Lower leg skin (tissue), 4 donors: ENCODE measurements at places on chromosomes 2 and 18. TPM values are rescaled to one million over a fixed set of nuclear protein-coding genes. Genes with fewer than 3 reads are reported as not detected.

DNA sequence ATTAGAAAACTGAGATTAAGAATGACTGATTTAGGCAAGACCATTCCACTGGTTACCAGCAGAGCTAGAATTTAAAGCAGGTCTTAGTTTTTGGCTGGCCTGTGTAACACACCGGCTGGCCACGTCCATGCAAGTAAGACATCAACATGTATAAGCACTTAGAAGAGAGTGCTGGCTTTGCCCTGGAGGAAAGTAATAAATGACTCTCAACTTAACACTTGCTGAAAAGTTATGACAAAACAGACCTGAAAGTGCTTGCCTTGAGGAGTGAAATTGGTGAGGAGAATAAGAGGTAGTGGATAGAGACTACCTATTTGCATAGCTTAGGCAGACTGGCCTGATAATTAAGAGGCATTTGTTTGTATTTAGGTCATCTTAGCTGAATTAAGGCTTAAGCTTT, 165.7 kb upstream of the KCNJ3 start:
- DNase-seq: no peak

- DNase-seq: no peak
These were observed 2.9 kb upstream of the EN1 start for GRCh38 chr2:118850168-118850900.

- no peak for DNase-seq
These were observed 9.7 kb upstream of the WNT10A start for GRCh38 chr2:218870984-218871344.

DNA sequence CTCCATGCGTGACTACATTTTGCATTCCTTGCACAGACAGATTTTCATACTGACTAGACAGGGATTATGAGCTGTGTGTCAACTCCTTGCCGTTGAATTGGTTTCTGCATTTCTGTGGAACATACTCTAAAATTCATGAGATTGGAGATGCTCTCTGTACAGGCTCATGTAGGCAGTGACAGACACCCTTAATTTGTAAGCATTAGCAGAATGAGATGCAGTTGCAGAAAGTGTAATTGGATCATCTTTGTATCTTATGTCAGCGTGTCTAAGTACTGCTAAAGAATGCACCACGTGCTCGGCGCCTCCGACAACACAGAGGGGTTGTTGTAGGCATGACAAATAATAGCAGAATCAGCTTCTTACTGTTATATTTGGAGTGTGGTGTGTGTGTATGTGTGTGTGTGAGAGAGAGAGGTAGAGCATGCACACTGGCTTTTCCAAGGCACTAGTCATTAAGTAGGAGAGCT, 212.4 kb downstream of the CMPK2 start:
- no peak for DNase-seq

GRCh38 chr2:238518821-238519186, 92.1 kb downstream of the ASB1 start:
- DNase-seq: no peak

DNA sequence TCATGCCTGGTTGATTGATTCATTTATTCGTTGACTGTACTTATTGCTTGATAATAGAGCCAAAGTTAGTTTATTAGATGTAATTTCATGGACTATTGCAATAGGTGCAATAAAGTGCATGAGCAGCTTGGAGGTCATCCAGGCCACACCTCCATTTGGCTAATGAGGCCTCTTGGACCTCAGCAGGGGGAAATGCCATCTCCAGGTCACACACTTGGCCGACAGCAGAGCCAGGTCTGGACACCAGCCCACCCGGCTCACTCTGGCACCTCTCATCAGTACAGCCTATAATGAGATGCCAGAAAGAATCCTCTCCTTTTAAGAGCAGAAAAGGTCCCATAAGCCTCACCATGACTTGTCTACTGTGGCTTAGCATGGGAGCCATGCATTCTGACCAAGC, 71.2 kb upstream of the AFF3 start:
- DNase-seq: peak; percentile 37

GRCh38 chr2:181697571-181697970, 17.3 kb upstream of the NEUROD1 start:
- DNase-seq: no peak

DNA sequence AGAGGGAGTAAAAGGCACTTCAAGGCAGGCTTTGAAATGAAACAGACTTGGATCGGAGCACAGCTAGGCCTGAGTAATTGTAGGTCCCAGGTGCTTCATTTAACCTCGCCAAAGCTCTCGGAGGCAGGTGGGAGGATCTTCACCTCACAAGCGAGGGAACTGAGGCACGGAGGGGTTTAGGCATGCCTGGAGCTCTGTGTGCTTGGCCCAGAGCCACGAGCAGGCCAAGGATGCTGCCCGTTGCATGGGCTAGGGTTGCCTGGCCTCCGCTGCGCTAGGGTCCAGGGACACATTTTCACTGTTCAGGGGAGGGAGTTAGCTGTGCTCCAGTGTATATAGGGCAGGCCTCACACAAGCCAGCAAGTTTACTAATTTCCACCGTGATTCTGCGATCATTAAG, 11.2 kb downstream of the TMEM37 start:
- no peak for DNase-seq

DNA sequence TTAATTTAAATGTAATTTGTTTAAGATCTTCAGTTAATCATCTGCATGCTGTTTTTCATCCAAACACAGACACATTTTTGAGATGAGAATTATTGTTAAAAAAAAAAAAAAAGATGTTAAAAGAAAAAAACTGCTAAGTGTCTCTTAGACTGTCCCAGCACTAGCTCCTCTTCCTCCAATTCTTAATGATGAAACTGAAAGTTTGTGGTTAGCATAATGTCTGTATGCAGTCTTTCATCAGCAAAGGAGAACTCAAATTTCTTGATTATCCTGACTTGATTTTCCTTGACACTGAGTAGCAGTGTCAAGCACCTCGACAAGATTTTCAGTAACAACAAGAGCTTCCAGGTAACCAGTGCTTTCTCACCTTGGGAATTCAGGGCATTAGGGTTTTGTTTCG, 274.4 kb downstream of the LRRTM1 start:
- no peak for DNase-seq

- DNase-seq: no peak
These were observed 50.9 kb upstream of the MAPK4 start for GRCh38 chr18:50509012-50509411.

DNA sequence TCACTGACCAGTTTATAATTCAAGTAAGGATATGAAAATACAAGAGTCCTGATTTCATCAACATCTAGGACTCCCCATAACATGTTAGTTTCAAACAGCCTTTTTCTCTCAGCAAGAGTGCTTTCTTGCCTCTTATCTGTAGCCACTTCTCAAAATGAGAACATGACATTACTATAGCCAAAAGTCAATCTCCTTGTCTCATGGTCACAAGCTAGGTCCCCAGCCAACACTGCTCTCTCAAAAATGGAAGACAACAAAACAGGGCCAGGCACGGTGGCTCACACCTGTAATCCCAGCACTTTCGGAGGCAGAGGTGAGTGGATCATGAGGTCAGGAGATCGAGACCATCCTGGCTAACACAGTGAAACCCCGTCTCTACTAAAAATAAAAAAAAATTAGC, 15.8 kb downstream of the CLASP1 start:
- no peak for DNase-seq

DNA sequence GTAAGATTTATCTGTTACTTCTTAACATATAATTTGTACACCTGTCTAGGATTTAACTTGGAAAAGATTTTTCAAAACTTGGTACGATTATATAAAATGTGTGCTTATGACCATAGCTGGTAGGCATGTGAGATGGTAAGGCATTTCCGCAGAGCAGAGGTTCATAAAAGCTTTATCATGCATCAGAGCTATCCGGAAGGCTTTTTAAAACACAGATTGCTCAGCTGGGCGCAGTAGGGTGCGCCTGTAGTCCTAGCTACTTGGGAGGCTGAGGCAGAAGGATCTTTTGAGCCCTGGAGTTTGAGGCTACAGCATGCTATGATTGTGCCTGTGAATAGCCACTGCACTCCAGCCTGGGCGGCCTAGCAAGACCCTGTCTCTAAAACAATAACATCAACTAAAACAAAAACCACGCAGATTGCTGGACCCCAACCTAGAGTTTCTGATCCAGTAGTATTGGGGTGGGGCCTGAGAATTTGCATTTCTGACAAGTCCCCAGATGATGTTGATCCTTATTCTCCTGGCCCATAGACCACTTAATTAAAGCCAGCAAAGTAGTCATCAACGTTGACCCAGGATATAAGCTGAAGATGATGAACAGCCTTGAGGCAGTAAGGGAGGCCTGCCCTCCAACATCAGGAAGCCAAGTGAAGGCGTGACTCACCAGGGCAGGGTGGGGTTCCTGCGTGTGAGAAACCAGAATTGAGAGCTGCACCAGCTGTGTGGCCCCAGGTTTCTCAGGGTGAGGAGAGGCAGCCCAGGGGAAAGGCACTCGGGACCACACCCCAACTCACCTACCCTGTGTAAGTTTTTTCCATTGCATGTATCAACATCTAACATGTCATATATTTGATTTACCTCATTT, 21.6 kb upstream of the SLC20A1 start:
- DNase-seq: peak; percentile 90

- DNase-seq: peak; percentile 76
These were observed 138.7 kb upstream of the CTDP1 start for GRCh38 chr18:79540904-79541282.

GRCh38 chr2:100754951-100755350, 65.0 kb upstream of the NPAS2 start:
- no peak for DNase-seq

DNA sequence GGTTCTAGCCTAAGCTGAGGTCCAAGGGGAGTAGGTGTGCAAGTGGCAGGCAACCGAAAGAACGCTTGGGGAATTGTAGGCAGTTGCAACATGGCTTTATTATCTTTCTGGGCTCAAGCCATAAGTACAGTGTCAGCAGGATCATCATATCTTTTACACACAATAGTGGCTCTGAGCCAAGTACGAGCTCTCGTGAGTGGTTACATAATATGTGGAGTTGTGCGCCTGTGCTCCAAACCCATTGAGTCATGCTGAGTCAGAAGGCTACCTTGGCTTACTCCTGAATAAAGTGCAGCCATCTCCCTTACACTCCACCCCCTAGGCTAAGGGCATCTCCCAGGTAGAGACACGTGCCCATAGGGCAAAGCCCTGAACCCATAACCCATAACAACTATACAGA, 233.9 kb downstream of the SATB2 start:
- DNase-seq: no peak

DNA sequence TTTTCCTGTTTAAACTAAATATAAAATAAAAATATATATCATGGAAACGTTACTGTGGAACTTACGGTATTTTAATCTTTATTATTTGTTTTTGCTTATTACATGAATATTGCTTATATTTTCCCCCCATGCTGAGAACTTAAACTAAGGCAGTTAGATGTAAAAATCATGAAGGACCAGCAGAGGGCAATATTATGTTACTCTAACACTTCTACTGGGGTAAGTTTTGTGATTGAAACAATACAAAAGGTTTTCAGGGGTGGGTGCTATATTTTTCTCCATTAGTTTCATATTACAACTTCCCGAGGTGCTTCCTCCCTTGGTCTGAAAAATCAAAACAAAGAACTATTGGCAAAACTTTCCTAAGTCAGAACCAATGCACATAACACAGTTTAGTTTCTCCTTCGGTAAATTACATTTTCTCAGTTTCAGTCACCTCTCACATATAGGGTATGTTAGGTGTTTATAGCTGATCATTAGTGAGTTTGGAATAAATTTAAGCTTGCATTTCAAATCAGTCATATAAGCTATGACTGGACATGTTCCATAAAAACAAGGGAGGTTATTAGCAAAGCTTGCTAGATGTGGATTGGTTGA, 54.8 kb downstream of the ZNF407 start:
- DNase-seq: no peak

DNA sequence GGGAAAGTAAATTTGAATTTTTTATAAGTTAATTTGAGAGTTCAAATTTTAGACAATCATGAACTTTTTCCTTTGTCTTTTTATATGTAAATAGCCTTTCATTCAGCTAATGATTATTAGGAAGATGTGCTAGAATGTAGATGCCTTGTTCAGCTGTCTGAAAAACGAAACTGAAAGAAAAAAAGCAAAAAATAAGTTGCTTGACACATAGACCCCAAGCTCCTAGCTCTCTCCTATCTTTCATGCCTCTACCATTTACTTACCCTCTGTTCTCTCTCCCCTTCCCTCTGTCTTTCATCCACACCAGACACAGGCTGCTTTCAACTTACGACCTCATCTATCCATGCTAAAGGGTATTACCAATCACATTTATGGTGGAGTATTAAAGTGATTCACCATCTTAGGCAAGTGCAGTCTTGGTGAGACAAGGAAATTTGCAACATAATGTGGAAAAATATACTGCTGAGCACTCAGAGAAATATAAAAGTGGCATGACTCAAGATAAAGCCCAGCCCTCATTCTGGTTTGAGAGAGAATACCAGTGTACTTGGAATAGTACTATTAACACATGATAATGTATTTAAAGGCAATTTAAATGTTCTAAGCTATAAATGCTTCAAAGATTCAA, 425.6 kb downstream of the SUCLG1 start:
- DNase-seq: no peak

DNA sequence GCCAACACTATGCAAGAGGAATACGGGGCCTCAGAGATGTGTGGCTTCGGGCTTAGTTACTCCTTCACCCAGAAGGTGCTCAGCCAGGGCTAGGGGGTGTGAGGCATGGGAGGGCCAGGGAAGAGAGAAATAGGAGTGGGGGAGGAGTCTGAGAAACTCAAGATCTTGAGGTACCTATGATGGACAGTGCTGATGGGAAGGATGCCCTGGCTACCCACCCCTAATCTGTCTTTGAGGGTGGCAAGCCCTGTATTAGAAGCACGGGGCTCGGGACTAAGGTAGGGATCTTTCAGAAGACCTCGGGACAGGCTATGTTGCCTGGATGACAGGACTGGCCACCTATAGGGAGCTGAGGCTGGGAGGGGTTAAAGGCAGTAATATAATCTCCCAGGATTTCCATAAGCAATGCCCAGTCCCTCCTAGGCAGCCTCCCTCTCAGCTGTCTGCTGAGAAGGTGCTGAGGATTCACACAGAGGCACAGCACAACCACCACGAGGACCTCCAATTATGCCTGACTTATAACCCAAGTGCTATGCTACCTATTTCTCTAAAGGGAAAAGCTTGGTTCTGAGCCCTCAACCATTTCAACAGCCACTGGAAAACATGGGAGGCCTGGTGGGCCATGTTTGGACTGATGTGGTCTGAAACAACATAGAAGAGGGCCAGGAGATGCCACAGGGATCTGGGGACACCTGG, 23.3 kb downstream of the MTHFD2 start:
- DNase-seq: no peak

GRCh38 chr2:156472686-156473085, 36.5 kb downstream of the GPD2 start:
- DNase-seq: no peak

GRCh38 chr2:96907115-96908041, 37.5 kb upstream of the SEMA4C start:
- DNase-seq: peak; percentile 80

- DNase-seq: no peak
These were observed 7.9 kb downstream of the MAP2 start for GRCh38 chr2:209431701-209432100.

The DYSF gene
- total RNA-seq: 2.5 TPM

The ALKAL2 gene
- 4.0 TPM for total RNA-seq

The TEKT4 gene
- total RNA-seq: not detected

The COL5A2 gene
- total RNA-seq: 7.7 TPM

The ELOA2 gene
- total RNA-seq: not detected

The HAT1 gene
- 21.0 TPM for total RNA-seq

The CHRNG gene
- total RNA-seq: not detected

The CXCR4 gene
- 10.0 TPM for total RNA-seq

The ACMSD gene
- total RNA-seq: not detected

The CHRND gene
- total RNA-seq: not detected
